ENCODE measurements at places on chromosomes 1 and 21.

DNA sequence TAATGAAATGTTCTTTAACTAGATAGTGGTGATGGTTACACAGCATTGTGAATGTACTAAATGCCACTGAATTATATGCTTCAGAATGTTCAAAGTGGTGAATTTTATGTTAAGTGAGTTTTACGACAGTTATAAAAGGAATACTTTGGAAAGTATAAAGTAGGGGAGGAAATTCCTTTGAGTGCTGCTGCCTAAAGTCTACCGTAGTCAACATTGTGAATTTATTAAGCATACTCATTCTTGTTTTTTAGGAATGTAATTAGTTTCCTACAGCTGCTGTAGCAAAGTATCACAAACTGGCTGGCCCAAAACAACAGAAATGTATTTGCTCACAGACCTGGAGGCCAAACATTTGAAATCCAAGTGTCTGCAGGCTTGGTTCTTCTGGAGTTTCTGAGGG is 73.0 kb downstream of the SWT1 start:
- no peak for DNase-seq

- DNase-seq = no peak
Measured at GRCh38 chr1:109816975-109817535, 53.3 kb upstream of the EPS8L3 start.

DNA sequence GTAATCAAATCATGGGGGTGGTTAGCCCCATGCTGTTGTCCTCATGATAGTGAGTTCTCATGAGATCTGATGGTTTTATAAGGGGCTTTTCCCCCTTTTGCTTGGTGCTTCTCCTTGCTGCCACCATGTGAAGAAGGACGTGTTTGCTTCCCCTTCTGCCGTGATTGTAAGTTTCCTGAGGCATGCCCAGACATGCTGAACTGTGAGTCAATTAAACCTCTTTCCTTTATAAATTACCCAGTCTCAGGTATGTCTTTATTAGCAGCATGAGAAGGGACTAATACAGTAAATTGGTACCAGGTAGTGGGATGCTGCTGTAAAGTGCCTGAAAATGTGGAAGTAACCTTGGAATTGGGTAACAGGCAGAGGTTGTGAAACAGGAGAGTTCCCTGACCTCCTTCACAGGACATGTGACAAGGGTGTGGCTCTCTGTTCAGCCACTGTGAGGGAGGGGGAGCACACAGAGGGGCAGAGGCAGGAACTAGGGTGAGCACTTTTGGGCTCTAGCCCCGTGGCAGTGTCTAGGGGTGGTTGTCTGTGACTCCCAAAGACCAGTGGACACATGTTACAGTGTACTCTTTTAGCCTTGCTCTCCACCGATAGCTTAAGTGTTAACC is 105.3 kb downstream of the BACH1 start:
- DNase-seq = no peak

- DNase-seq = no peak
Measured at GRCh38 chr21:44802396-44803153, 955 bp upstream of the UBE2G2 start.

DNA sequence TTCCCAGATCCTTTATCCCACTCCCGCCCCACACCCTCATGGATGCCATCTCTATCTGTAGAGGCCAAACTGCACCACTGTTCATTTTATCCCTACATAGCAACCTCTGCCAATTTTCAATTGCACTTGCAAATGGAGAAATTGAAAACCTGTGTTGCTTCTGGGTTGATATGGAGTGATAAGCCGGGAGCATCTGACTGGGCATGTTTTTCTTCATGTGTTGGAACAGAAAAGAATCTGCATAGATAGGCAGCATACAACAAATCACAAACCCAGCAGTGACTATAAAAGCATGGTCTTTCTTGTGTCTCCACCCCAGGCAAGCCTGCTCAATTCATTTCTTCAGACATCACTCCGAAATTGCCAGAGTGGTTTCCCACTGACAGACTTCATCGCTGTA is 608.8 kb upstream of the CAMK1G start:
- DNase-seq = no peak

- no peak for DNase-seq
Measured at GRCh38 chr1:206729507-206729906, 41.1 kb upstream of the IL19 start.

DNA sequence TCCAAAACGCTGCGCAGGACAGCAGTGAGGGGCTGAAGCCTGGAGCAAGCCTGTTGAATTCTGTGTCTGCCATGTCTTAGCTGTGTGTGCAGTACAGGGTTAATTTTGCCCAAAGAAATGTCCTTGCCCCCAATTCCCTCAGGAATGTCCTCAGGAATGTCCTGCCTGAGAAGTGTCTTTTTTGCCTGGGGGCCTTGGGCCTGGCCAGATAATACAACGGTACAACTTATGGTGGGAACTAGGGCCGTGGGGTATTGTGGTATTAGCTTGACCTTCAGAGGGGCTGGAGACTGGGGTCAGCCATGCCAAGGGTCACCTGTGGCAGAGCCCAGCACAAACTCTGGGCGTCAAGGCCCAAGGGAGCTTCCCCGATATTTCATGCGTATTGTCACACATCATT is 107.7 kb downstream of the AJAP1 start:
- DNase-seq = no peak

DNA sequence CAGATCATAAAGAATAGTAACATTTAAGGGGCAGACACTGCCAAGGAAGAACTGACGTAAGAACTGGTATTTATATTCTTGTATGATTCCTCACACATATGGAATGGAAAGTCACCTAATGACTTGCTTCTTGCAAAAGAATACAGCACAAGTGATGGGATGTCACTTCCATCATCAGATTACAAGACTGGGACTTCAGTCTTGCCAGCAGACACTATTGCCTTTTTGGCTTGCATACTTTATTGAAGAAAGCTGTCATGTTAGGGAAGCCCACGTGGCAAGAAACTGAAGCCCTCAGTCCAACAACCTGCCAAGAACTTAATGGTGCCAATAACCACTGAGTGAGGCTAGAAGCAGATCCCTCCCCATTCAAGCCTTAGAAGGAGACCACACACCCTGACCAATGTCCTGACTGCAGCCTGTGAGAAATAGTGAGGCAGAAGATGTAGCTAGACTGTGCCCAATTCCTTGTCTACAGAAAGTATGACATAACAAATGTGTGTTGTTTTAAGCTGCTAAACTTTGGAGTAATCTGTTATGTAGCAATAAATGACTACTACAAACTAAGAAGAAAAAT is 12.0 kb downstream of the EGLN1 start:
- DNase-seq = no peak

DNA sequence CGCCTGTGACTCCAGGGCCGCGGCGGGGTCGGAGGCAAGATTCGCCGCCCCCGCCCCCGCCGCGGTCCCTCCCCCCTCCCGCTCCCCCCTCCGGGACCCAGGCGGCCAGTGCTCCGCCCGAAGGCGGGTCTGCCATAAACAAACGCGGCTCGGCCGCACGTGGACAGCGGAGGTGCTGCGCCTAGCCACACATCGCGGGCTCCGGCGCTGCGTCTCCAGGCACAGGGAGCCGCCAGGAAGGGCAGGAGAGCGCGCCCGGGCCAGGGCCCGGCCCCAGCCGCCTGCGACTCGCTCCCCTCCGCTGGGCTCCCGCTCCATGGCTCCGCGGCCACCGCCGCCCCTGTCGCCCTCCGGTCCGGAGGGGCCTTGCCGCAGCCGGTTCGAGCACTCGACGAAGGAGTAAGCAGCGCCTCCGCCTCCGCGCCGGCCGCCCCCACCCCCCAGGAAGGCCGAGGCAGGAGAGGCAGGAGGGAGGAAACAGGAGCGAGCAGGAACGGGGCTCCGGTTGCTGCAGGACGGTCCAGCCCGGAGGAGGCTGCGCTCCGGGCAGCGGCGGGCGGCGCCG is at the start of gene SIM2:
Gene SIM2, plus strand, starts transcription at position 135 of the 565 bp plus-strand sequence. CDS start 632 bp downstream, outside the sequence.
- peak; percentile 5 for DNase-seq

- DNase-seq = no peak
Measured at GRCh38 chr1:156740237-156740740, 599 bp downstream of the MRPL24 start.

GRCh38 chr1:51263147-51263877 is 27.2 kb downstream of the RNF11 start:
- no peak for DNase-seq

GRCh38 chr1:76238094-76238628 is 163.6 kb downstream of the ST6GALNAC3 start:
- DNase-seq = no peak

GRCh38 chr1:5843521-5844096 is 148.6 kb downstream of the NPHP4 start:
- DNase-seq = no peak

Measured in NCI-H1436 (cell line).